ENCODE measurements at places on chromosomes 12 and 14.

GRCh38 chr14:59474172-59474571 is 9.0 kb upstream of the GPR135 start:
- DNase-seq: no peak

GRCh38 chr12:67355428-67356379 is 86.5 kb downstream of the CAND1 start:
- DNase-seq: no peak

DNA sequence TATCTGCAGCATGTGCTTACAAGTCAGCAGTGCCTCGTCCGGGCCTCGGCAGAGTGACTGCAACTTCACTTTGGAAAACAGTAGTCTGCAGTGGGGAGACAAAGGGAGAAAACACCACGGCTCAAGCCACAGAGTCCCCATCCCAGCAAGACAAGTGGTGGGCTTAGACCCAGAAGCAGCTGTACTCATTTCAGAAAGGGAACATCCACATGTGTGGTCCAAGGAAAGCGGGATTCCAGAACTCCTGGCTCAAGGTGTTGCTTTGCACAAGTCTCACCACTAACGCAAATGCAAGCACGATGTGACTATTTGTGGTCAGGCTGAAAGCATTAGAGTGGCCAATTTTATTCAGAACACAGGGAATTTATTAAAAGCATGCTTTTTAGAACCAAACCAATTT is 198.3 kb downstream of the TTC7B start:
- no peak for DNase-seq

DNA sequence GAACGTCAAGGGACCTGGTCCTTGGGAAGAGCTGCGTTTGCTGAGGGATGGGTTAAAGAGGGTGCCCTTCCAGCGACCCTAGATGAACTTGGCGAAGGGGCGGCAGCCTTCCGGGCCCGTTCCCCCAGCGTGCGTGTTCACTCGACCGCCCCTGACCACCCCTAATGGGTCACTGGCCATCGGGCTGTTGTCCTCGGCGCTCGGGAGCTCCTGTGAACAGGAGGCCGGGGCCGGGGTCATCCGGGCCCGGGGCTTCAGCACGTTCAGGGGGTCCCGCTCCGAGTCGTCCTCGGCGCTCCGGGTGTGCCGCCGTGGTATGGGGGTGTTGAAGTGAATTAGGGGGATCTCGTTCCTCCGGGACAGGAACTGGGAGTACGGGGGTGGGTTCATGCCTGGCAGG is 9.2 kb downstream of the FGF23 start:
- DNase-seq: no peak

GRCh38 chr12:41932470-41932991 is 212.1 kb downstream of the GXYLT1 start:
- no peak for DNase-seq

DNA sequence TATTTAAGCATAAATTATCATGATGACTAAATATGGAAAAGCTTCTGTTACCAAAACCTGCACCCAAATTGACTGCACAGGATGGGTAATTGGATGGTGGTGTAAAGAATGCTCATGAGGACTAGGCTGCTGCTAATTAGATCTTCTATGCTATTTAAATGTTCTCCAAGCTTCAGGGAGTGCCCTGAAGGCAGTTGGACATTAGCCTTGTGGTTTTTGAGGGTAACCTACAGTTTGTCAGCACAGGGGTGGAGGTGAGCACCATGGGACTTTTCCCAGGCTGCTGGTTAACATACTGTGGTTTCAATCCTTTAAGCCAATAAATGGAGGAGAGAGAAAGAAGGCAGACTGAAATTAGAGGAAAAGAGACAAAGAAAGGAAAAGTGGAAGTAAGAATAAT is 145.0 kb downstream of the WIF1 start:
- no peak for DNase-seq

DNA sequence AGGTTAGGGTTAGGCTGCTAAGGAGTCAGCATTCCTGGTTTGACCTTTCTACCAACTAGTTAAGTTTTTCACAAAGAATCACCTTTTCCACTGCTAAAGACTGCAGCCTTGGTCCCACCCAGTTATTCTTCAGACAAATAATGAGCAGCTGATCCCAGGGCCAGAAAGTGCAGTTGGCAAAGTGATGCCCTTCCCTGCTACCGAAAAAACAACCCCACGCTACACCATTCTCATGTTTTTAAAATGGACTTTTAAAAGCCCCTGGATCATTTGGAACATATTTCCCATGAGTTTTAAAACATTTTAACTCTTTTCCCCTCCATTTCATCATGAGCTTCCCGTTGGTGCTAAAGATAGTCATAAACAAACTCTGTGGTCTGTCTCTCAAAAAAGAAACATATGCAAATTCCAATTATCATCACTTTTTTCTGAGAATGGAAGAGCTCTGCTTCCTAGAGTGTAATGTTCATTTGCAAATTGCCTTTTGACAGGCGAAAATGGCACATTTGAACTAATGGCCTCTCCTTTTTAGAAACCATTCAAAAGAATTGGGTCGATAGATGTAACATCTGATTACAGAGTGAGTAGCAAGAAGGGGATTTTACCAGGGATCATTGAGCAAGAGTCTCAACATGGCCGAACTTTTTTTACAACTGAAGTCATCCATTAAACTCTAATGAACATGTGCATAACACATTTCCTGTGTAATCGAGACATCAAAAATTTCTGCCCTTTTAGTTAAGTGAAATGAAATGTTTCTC is 129.3 kb upstream of the RAP1B start:
- peak; percentile 50 for DNase-seq

DNA sequence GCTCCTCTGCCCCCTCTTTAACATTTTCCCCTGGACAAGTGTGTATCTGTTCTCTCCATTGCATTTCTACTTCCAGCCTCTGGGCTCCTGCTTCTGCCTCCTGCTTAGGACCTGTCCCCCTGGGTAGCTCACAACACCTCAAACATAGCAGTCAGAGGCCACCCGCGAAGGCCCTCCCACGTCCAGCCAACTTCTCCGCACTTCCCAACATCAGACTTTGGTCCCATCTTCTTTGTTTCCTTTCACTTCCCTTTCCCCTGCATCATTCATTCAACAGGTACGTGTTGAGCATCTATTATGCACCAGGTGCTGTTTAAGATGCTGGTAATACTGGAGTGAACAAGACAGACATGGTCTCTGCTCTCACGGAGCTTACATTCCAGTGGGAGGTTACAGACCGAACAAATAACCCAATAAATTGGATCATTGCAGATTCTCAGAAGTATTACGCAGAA is 3.1 kb downstream of the C12orf57 start:
- DNase-seq: no peak

DNA sequence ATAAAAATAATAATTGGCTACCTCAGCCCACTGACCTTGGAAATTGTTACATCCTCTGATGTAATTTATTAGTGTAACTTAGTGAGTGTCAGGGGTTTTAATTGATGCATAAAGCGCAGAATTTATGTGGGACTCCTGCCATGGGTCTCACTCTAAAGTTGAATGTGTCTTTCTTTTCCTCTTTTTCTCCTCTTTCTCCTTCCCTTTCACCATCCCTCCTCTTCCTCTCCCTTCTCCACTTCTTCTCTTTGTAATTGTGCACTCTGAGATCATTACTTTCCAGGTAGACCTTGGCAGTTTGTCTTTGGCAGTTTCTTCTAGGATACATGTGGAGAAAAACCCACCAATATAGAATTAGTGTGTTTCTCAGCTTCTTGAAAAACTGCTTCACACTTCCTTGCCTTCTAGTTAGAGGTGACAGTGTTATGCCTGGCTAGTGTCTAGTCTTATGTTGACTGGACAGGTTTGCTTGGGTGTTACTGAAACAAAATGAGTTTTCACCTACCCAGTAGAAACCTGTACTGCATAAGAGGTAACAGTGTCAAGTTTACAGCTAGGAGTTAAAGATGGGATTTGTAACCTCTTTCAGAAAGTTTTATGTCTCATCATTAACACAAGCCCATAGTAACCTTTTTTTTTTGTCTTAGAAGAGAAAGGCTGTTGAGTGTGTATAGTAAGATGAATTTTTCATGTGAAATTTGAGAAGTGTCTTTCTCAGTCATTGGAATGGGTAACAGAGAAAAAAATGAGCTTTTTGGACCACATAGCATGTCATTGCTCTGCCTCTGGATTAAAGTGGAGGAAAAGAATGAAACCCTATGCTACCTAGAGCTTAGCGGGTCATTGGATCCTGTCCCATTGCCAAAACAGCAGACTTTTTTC is 18.6 kb downstream of the PELI2 start:
- DNase-seq: no peak

DNA sequence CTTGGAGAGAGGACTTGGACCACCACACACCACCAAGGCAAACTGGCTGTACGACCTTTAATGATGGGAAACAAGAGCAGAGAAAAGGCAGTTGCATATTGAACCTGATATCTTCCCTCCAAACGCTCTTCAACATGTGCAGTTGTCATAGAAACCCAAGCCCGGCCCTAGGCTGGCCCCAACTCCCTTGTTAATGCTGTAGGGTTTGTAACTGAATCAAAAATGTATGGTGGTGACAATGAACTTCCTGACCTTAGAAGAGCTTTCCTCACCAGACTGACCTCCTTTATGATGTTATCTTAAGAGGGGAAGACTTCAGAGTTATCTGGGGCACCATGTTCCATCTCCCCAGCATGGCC is 12.3 kb downstream of the APOLD1 start:
- DNase-seq: no peak

DNA sequence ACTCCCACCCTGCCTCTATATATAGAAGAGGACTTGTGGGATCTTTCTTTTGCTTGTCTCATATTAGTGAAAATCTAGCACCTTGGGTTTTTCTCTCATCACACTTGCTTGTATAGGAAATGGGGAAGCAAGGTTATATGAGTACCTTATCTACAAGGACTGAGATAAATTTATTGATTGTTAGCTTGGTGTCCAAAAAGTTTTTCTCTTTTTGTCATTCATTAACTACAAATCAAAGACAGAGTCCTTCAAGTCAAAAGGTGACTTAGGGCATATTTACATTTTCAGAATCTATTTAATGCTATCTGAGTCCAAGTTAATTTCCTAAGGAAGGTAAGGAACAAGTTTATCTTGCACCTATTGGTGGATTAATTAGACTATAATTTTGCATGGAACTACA is 92.7 kb downstream of the SNAPC1 start:
- no peak for DNase-seq

GRCh38 chr14:80565001-80565400 is 353.7 kb upstream of the DIO2 start:
- DNase-seq: no peak

DNA sequence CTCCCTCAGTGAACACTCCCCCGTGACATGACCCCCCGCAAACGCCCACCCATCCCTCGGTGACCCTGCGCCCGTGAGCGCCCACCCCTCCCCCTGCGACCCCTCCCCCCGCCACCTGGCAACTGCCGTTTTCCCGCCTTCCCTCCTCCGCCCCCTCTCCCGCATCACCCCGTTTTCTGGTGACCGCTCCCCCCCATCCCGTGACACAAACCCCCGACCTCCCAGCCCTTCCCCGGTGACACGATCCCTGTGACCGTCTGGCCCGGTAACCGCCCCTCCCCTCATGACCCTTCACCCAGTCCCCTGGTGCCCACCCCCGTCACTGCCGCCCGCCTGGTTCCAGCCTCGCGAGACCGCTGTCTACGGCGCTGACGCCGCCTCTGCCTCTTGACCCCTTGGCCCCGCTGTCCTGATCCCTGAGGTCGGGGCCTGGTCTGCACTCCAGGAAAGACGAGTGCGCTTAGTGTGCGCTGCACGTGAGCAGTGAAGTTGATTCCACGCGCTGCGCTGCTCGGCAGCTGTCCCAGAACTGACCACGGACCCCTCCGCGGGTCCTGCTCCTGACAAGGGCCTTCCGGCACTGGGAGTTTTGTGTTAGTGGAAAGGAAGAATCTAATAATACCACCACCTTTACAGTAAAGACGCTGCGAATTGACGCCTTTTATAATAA is 59.4 kb downstream of the DDX51 start:
- peak; percentile 24 for DNase-seq

Measured in T-helper 2 cell (primary cell).